ENCODE measurements at places on chromosomes 5 and 9.
A peak's percentile ranks its signal among the peaks of the same experiment; 100 is the strongest.

GRCh38 chr5:73693573-73694061 is 67.6 kb downstream of the ARHGEF28 start:
- no peak for DNase-seq

DNA sequence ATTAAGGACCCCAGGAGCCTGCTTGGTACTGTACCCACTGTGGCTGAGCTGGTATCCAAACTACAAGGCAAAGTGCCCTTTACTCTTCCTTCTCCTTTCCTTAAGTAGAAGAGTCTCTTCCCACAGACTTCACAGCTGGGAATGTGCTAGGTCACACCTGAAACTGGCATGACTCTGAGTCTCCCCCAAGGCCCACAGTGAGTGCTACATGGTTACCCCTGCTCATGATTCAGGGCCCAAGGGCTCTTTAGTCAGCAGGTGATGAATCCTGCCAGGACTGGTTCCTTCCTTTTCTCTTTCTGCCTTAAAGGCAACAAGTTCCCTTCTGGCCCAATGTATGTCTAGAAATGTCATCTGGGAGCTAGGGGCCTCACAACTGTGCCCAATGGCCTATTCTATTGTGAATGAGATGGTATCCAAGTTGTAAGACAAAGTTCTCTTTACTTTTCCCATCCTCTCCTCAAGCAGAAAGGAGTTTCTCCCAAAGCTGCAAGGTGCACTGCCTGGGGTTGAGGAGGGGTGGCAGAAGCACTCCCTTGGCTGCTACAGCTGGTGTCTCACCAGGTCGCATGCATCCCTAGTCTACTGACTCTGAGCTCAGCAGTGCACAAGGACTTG is 134.4 kb downstream of the TMEM38B start:
- DNase-seq: no peak

GRCh38 chr9:18936094-18936871 is 96.7 kb downstream of the SAXO1 start:
- DNase-seq: no peak

DNA sequence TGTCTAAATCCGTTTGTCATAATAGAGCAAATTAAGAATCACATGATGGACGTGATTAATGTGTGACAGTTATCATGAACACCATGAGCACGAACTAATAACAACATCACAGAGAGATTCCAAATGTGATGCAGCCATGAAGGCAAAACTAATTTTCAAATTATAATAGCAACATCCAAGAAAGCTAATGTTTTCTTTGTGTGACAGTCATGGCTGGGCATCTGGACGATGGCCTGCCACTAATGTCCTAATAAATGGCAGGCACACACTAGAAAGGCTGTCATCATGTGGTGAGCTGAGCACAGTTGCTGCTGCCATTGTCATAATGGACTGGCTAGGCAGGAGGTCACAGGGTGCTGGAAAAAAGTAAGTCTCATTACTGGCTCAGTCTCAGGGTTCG is 280.0 kb upstream of the EFNA5 start:
- DNase-seq: no peak

- DNase-seq: peak; percentile 67
These were observed 27.8 kb upstream of the GRPEL2 start for GRCh38 chr5:149317281-149318048.

- no peak for DNase-seq
These were observed 217.0 kb downstream of the FBXL7 start for GRCh38 chr5:15717001-15717400.

Data from CD4-positive, alpha-beta T cell treated with Interleukin-6 for 4 hours (primary cell).